ENCODE measurements at places on chromosomes 6 and 20. TPM values are rescaled to one million over a fixed set of nuclear protein-coding genes. Genes with fewer than 3 reads are reported as not detected.
A peak's percentile ranks its signal among the peaks of the same experiment; 100 is the strongest.

SRMS gene
- total RNA-seq, result not detected

WFDC5 gene
- total RNA-seq, result 0.23 TPM

FAXC gene
- total RNA-seq, result not detected

SAMD10 gene
- total RNA-seq, result 25.4 TPM

NKX2-2 gene
- not detected for total RNA-seq

TAF4 gene
- total RNA-seq, result 27.1 TPM

CST2 gene
- not detected for total RNA-seq

- DNase-seq, result no peak
Observed at GRCh38 chr6:34305982-34306708, 57.3 kb upstream of the SMIM29 start.

DNA sequence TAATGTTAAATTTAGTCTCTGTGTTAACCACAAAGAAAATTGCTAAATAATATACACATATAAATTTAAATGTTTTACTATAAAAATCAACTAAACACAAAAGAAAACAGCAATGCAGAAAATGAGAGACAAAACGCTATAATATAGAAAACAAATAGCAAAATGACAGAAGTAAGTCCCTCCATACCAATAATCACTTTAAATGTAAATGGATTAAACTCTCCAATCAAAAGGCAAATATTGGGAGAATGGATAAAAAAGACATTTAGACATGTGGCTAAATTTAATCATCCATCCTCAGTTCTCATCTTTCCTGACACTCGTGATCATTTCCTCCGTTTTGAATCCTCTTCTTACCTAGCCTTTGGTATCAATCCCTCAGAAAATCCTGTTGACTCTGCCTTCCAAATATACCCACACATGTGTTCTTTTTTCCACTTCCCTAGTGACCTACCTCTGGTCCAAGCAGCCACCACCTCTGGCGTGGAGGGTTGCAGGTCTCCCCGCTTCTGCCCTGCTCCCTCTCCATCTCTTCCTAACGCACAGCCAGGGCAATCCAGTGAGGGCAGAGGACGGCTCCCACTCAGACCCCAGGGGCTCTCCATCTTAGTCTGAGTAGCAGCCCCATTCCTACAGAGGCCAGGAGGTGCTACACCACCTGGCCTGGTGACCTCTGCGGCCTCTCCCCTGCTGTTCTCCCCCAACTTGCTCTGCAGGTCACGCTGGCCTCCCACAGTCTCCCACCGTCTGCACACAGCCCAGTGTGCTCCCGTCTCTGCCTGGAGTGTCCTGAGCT, 149.2 kb downstream of the RNASET2 start:
- no peak for DNase-seq

DNA sequence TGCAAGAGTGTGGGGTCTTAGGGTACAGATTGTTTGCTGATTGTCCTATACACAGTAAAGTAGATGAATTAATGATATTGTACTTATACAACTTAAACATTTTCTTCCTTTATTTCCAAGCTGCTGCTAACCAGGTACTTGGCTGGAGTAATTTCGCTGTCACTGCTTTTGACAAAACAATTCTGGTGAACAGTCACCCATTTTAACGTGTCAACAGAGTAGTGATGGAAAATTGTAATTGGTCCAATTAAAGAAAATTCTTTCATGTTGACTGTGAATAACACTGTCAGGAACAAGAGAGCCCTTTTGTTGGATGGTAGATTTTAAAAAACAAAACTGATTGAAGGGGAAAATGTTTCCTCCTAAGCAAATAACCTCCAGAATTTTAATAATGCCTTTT, 26.4 kb upstream of the MROH8 start:
- DNase-seq, result no peak

DNA sequence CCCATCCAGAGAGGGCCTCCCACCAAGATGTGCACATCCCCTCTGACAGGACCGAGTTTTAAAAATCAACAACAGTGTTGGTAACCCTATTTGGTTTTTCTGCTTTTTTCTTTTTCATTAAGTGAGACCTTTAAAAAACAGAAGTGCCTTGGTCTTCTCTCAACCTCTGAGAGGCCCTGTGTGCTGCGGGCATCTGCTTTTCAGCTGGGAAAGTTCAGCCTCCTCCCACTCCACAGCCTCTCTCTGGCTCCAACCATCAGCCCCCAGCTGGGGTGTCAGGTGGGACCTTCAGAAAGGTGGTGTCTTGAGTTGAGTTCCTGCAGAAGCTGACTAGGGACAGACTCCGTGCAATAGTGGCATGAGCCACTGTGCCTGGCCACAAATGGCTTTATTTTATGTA, 64.6 kb upstream of the ZMYND8 start:
- DNase-seq, result no peak

DNA sequence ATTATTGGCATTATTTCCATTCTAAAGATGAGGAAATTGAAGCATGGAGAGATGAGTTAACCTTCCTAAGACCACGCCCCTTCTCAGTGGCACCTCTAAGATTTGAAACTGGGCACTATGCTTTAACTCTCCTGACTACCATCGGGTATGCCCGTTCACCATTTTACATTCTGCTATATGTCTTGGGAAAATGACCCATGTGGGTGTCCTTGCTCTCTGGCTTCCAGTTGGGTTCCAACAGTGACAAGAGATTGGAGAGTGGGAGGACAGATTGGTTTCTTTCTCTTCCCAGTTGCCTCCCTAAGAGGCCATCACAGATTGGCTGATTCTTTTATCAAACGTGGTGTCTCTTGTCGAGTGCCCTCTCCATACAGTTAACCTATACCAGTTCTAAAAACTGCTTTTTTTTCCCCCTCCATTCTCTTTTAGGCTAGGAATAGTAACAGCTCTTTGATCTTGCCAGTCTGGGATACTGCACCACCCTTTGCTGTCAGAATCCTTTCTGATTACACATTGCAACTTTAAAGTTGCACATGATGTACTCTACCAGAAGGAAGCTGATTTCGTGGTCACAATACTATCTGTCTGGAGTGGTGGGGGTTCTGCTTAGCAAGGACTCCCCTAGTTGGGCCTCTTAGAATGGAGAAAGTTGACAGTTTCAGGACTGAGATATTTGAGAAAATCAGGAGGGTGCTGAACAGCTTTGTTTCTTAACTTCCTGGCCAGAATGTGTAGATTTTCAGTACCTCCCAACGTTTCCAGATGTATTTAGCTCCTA, 88.0 kb upstream of the ELOVL5 start:
- no peak for DNase-seq

- DNase-seq, result no peak
Observed at GRCh38 chr6:169274781-169275180, 21.1 kb upstream of the THBS2 start.

- no peak for DNase-seq
Observed at GRCh38 chr6:13419422-13420195, 67.8 kb downstream of the GFOD1 start.

- no peak for DNase-seq
Observed at GRCh38 chr6:128343706-128344105, 176.7 kb downstream of the PTPRK start.

DNA sequence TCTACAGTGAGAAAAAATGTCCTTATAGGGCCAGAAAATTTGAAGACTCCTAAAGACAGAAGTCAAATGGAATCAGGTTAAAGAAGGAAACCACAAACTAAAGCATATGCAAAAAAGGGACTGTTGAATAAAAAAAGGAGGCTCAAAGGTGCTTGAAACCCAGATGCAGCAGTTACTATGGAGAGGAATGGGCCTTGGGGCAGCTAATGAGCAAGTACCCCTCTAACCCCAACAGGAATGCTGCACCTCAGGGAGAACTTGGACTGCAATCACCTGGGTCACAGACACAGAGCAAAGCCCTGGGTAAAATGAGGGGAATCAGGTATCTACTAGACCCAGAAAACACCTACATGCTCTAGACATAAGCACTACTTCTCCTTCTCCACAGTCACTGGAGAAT, 313.9 kb downstream of the UBE3D start:
- no peak for DNase-seq

DNA sequence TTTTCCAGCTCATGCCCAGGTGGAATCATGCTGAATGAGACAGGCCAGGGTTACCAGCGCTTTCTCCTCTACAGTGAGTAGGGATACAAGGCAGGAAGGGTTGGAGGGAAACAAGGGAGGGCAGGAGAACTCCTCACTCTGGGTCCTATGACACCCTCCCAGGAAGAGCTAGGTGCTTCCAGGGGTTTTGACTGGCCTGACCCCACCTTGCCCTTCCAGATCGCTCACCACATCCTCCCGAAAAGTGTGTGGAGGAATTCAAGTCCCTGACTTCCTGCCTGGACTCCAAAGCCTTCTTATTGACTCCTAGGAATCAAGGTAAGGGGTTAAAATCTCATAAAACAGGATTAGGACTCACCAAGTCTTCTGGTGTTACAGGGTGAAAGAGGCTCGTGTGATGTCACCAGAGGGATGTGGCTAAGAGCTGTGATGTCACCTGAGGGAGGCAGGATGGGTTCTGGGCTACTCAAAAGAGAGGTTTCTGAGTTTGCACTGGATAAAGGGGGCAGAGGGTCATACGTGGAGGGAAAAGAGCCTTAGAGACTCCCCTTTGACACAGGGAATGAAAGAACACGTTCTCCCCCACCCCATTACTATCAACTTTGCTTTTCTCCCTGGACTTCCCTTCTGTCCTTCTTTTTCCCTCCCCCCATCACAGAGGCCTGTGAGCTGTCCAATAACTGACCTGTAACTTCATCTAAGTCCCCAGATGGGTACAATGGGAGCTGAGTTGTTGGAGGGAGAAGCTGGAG, 1.9 kb downstream of the APOM start:
- DNase-seq, result peak; percentile 64

DNA sequence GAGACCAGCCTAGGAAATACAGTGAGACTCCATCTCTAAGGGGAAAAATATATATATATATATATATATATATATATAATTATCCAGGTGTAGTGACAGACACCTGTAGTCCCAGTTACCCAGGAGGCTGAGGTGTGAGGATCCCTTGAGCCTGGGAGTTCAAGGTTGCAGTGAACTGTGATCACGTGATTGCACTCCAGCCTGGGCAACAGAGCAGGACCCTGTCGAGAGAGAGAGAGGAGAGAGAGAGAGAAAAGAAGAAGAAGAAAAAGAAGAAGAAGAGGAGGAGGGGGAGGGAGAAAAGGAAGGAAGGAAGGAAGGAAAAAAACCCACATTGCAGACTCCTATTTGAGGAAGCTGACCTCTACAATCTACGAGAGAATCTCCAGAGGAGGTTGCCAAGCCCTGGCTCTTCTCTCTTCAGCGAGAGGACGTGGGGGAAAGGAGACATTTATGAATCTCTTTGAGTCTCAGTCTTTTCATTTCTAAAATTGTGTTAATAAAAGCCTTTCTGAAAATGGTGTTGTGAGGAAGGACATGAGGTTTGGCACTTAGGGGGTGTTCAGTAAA, 49.7 kb downstream of the COL11A2 start:
- no peak for DNase-seq

- no peak for DNase-seq
Observed at GRCh38 chr6:18601516-18602020, 214.4 kb downstream of the RNF144B start.

GRCh38 chr6:25180630-25181349, 98.4 kb upstream of the CARMIL1 start:
- DNase-seq, result no peak

DNA sequence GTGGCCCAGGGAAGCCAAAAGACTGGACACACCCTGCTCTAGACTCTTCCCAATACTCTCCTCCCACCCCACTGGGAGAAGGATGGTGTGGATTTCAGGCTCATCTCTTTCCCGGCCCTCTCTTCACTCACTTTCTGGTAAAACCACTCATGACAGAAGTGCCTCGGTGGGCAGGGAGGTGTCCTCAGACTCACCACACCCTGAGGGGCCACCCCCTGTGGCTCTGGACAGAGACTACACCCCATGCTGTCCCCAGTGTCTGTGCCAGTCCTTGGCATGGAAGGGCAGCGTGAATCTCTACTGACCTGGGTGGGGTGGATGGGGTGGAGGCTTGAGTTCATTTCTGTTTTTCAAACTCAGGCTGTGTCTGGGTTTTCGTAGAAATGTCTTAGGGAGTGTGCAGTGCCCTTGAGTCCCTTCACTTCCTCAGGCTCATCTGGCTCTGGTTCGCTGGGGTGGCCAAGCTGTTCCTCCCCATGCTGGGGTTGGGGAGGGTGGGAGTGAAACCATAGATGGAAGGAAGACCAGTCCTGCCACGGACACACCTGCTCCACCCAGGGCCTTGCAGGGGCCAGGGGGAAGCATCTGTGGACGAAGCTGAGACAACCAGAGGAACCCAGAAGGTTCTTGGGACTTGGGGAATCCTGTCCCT, 59.1 kb downstream of the EZR start:
- no peak for DNase-seq

DNA sequence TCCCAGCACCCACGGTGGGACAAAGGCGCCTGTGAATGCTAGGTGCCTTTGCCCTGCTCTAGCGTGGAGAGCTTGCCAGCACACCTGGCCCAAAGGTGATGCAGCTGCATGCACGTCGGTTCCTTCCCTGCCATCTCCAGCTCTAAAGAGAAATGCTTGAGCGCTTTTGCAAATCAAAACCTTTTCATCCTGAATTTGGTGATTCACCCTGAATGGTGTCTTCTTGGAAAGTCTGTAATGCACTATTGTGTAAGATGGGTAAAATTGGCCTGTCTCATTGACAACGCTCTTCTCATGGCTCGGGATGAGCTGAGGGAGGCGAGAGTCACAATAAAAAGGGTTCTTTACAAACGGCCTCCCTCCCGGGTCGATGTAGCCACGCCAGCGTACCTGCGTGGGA, 103.1 kb upstream of the ID4 start:
- DNase-seq, result no peak

DNA sequence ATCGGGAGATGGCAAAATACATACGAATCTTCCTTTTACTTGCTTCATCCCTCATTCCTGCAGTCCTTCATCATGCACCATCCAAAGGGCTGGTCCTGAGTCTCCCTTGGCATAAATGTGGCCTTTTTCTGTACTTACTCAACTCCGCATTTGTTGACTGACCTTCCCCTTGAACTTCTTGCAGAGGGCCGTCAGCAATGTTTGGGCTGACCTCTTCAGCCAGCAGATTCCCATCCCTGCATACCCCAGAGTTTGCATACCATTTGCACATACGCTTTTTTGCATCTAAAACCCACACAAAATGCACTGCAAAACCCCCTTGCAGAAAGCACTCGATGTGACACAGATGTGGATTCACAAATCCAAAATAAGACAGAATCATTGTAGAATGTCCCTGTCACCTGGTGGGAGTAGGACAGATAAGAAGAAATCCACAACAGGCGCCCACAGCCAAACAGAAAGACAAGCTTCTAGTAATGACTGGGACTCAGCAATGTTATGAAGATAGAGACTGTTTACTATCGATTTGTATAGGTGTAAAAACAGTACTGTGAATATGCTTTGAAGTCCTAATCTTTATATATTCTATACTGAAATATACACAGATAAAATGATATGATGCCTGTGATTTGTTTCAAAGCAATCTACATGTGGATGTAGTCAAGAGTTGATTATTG, 45.8 kb downstream of the TBC1D7 start:
- DNase-seq, result no peak

DNA sequence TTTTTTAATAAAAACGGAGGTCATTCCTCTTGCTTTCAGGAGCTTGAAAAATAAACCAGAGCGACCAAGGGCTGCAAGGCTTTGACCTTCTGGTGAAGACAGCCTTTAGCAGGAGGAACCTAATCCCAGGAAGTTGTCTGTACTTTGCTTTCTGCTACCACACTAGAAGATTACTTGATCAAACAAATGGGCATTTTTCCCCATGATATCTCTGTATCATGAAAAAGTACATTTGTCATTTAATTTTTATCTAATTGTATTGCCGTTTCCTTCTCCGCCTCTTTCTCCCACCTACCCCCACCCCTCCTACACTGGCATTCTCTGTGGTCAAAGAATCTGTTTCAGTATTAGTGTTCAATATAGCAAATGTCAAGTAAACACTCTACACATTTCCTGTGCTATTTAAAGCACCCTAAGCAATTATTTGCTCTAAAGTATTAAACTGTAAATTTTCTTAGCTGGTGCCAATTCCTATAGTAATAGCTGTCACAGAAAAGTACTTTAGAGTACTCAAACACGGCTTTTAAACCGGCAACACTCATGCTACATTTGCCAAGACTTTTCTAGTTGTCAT, 29.7 kb downstream of the ATXN1 start:
- peak; percentile 57 for DNase-seq
